ENCODE measurements at places on chromosomes 11 and 22.

- no peak for DNase-seq
These were observed 27.6 kb downstream of the PLA2G6 start for GRCh38 chr22:38153821-38154562.

GRCh38 chr11:43585877-43586608 lies 94.5 kb upstream of the HSD17B12 start:
- DNase-seq = no peak

GRCh38 chr22:45235851-45236342 lies 4.8 kb downstream of the KIAA0930 start:
- DNase-seq = no peak

GRCh38 chr11:120133216-120134105 lies 4.5 kb downstream of the TRIM29 start:
- DNase-seq = no peak

DNA sequence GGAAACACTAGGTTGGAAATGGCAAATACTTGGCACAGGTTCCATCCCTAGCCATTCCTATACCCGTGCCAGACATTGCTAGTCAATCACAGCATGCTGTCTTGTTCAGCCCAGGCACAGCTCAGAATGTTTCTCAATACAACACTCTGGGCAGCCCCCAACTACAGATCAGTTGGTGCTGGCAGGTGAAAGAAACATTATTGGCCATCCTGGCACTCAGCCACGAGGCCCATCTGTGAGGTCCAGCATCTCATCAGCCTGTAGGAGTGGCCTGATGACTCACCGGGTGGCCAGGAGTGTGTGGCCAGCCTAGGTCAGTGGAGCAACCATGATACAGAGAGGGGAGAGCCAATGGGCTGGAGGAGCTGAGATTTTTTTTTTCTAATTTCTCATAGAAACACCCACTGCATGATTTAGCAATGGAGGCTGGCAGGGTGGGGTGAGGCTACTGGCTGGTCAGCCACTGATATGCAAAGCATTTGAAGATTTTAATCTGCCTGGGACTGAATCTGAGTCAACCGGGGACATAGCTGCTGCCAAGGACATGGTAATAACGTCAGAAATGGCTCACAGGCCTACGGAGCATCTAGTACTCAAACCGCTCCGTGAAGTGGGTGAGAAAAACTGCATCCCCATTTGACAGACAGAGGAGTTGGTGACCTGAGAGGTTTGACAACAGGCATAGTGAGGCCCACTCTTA lies 5.4 kb downstream of the MYO18B start:
- no peak for DNase-seq

- no peak for DNase-seq
These were observed 6.9 kb upstream of the TOMM22 start for GRCh38 chr22:38674888-38675287.

GRCh38 chr11:10050561-10050960 lies 243.5 kb downstream of the SBF2 start:
- DNase-seq = no peak

GRCh38 chr11:13338019-13338426 lies 60.4 kb downstream of the BMAL1 start:
- DNase-seq = no peak

DNA sequence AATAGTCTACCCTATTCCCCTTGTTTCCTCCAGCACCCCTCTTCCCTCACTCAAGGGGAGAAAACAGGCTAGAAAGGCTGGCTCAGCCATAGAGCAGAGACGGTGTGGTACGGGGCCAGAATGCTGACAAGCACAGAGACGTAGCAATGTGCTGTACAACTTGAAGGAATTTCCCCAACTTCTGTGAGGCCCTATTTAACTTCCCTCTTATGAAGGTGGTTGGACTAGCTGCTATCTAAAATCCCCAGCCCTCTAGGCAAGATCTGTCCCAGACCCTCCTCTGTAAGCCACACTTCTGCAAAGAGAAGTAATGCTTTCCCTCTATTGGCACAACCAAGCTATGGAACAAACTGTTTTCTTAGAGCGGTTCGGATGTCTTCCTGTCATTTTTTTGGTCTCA lies 37.8 kb downstream of the PLEKHA7 start:
- no peak for DNase-seq

DNA sequence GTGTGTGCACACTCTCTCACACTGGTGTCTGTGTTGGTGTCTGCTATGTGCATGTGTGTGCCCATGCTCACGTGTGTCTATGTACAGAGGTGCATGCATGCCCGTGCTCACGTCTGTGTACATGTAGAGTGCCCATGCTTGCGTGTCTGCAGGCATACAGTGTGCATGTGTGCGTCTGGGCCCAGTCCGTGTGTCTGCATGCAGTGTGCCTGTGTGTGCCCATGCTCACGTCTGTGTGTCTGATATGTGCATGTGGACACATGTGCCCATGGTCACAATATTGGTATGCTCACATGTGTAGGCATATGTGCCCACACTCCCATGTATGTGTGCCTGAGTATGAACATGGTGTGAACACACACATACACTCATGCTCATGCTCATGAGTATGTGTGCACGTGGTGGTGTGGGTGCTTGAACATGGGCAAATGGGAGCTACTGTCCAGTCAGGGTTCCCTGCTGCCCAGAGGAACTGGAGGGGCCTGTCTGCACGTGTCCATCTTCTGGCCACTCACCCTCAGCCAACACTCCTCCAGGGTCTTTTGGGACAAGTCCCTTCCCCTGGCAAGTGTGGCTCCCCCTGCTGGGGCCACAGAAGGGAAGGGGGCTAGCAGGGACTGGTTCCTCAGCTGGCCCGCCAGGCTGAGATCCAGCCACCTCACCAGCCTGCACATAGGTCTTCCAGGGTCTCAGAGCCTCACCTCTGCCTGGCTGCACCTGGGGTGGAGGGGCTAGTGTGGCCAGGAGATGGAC lies 7.3 kb upstream of the TBX1 start:
- DNase-seq = no peak

DNA sequence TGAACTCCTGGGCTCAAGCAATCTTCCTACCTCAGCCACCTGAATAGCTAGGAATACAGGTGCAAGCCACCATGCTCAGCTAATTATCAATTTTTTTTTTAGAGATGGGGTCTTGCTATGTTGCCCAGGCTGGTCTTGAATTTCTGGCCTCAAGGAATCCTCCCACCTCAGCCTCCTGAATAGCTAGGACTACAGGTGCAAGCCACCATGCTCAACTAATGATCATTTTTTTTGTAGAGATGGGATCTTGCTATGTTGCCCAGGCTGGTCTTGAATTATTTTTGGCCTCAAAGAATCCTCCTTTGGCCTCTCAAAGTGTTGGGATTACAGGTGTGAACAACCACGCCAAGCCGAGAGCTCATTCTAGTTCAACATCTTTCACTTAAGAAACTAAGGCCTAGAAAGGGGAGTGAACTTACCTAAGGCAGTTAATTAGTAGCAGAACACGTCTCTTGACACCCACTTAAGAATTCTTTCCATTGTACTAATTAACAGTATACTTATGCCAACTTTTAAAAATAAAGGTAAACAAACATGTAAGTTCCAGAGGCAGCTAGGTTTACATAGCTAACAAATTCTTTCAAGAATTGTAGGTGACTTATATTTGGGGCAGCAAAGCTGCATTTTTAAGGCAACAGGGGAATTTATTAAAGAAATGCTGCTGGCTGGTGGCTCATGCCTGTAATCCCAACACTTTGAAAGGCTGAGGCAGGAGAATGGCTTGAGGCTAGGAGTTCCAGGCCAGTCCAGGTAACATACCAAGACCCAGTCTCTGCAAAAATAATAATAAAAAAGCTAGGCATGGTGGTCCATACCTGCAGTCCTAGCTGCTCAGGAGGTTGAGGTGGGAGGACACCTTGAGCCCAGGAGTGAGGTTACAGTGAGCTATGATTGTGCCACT lies 9.6 kb downstream of the ZBED5 start:
- no peak for DNase-seq

GRCh38 chr11:77353131-77353530 lies 51.6 kb upstream of the GDPD4 start:
- DNase-seq = no peak

DNA sequence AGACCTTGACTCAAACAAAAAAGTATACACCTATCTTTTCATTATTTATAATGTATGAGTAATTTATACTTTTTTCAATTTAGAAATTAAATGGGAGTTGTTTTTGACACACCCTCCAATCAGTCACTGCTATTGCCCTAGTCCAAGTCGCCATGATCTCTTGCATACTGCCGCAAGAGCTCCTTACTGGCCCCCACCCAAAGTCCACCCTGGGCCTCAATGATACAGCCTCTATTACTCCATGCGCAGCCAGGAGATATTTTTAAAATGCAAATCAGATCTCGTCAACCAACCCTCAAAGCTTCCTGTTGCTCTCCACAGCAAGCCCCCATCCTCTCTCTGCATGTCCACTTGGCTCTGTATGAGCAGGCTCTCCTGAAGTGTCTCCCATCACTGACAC lies 12.8 kb upstream of the LMO1 start:
- no peak for DNase-seq
